Adipocyte (in vitro differentiated cells): ENCODE measurements at places on chromosomes 4 and X.

- DNase-seq: no peak
These were observed 1.3 kb downstream of the SCRG1 start for GRCh38 chr4:173397604-173398003.

- DNase-seq: no peak
These were observed 271.3 kb upstream of the FAT4 start for GRCh38 chr4:125043486-125043885.

- DNase-seq: no peak
These were observed 516 bp upstream of the ZIC3 start for GRCh38 chrX:137565318-137565904.

- peak; percentile 18 for DNase-seq
These were observed 212.4 kb upstream of the PACRGL start for GRCh38 chr4:20487852-20488251.

- no peak for DNase-seq
These were observed 362.3 kb upstream of the EPHA5 start for GRCh38 chr4:66032571-66032970.
